Activated CD4-positive, alpha-beta T cell treated with anti-CD3 and anti-CD28 coated beads, Interleukin-2, amount 10 ng/mL, durations not matched to agents 24 days and 14 days (primary cell): ENCODE measurements at places on chromosomes 2 and 18. TPM values are rescaled to one million over a fixed set of nuclear protein-coding genes. Genes with fewer than 3 reads are reported as not detected.

Gene RNF125
- 32.6 and 35.0 TPM in 2 replicates for total RNA-seq

Gene NDUFB3
- 112 and 113 TPM in 2 replicates for total RNA-seq

Gene CIB4
- not detected in 2 replicates for total RNA-seq

Gene DTNB
- 25.8 and 30.5 TPM in 2 replicates for total RNA-seq

Gene B3GNT7
- total RNA-seq: not detected in 2 replicates

Gene APCDD1
- not detected in 2 replicates for total RNA-seq

GRCh38 chr2:121196132-121196848 is 88.7 kb downstream of the TFCP2L1 start:
- DNase-seq: no peak

- DNase-seq: no peak
Observed at GRCh38 chr18:73381016-73381698, 513.4 kb upstream of the NETO1 start.

- DNase-seq: no peak
Observed at GRCh38 chr2:48849770-48850169, 94.2 kb upstream of the LHCGR start.

DNA sequence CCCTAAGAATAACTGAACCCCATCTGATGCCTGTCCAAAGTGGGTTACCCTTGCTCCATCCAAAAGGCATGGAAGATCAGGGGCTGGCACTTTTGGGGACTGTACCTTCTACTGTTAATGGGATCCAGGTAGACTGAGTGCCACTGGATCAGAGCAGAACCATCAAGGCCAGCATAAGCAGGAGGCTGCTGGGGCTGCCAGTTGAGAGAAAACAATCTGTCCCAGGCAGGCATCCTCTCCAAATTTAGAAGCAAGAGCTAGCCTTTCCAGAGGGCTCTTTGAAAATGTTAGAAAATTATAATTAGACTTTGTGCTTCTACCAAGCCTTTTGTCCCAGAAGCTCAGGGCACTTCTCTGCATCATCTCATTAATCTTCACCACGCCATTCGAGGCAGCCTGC is 245.6 kb downstream of the CDH20 start:
- no peak for DNase-seq

DNA sequence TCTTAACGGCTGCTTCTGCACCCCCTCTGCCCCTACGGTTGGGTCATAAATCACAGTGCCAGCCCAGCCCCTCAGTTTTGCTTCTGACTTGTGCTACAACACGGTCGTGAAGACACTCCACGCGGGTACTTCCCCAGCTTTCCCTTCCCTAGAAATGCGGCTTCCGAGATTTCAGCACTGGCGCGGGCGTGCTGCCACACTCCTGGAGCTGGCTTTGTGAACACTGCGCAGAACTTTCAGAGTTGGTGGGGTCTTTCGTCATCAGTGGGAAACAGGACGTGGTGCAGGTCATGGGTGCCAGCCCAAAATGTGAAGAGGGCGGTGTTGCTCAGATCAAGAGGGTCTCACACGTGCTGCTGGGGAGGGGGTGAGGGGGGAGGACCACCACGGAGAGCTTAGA is 733.0 kb upstream of the SALL3 start:
- no peak for DNase-seq

DNA sequence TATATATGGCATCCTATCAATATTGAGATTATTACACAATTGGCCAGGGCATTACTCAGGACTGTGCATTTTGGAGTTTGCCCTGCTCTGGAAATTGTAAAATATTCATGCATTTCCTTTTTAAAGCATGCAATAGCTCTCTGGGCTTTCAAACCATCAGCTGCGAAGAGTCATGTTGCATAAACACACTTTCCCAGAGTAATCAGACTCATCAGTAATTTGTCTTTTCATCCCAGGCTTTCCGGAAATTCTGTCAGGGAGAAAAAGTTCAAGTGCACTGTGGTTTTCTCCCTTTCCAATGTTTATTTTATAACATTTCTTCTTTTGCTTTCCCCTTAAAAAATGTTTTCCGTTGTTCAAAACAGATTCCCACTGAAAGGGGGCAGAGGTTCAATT is 38.9 kb upstream of the FHL2 start:
- DNase-seq: no peak

DNA sequence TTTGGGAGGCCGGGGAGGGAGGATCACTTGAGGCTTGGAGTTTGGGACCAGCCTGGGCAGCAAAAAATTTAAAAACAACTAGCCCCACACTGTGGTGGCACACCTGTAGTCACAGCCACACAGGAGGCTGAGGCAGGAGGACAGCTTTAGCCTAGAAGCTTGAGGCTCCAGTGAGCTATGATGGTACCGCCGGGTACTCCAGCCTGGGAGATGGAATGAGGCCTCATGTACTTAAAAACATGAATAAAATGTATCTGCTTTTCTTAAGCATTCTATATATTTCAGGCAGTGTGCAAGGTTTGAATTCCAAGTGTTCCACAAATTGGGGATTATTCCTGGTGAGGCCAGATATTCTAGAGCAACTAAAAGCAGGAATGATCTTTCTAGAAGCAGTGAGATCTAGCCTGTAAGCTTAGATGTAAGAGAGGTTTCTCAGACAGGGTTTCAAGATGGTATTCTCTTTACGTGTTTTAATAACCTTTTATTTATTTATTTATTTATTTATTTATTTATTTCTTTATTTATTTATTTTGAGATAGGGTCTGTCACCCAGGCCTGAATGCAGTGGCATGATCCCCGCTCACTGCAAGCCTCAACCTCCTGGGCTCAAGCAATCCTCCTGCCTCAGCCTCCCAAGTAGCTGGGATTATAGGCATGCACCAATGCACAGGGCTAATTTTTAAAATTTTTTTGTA is 4.1 kb upstream of the MARCHF7 start:
- peak; percentile 44 for DNase-seq

DNA sequence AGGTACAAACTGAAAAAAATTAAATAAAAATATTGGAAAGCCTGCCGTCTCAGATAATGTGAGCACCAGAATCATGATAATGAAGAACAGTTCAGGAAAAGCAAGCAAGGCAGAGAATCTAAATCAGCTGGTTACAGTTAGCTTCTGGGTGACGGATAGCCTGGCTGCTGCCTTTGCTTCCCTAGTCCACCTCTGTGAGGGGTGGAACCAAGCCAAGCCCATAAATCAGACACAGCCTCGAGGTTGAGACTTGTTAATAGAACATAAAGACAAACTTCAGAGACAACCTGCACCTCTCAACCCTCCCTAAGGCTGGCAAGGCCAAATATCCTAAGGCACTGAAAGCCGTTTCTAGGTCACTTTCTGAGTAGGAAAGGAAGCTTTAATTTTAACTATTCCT is 334.7 kb upstream of the SLC39A10 start:
- DNase-seq: no peak

DNA sequence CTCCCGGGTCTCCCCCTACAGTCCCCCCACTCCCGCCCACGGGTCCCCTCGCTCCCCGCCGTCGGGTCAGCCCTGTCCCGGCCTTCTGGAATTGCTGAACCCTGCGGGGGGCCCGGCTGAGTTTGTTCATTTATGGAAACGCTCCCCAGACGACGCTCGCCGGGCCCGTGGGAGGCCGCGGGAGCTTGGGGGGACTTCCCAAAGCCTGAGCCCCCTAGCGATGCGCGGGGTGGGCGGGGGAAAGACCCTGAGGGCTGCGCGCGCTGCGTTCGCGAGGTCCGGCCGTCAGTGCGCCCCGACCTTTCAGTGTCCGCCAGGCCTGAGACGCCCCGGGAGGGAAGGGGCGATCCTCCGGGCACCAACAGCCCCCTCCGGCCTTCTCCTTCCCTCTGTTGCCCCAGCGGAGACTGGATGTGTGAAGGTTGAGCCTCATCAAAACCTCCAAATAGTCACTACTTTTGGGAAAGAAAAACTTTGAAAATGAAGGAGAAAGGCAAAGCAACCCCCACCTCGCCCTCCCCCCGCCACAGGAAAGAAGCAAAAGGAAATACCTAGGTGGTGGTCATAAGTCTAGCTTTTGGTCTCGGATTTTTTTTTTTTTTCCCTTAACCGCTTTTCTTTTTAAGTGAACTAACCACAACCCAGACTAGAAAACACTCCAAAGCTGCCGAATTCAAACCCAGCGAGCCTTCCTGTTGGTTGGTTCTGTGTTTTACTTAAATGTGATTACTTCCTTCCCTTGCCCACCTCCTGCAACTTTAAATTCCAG is 509 bp upstream of the CYS1 start:
- peak; percentile 78 for DNase-seq

DNA sequence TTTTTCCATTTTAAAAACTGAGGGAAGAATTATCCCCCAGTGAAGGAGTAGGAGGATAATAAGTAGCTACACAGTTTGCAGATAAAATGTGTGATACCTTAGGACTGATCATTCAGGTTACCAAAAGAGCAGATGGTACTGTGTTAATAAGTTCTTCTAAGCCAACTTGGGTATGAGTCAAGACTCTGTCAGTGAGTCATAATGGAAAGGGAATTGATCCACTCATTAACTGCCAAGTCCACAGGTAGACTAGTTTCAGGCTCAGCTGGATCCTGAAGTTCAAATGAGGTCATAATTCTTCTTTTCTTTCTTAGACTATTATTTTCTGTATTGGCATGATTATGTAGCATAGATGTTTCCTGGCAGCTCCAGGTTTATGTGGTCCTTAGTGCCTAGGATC is 142.4 kb upstream of the ALPP start:
- no peak for DNase-seq

DNA sequence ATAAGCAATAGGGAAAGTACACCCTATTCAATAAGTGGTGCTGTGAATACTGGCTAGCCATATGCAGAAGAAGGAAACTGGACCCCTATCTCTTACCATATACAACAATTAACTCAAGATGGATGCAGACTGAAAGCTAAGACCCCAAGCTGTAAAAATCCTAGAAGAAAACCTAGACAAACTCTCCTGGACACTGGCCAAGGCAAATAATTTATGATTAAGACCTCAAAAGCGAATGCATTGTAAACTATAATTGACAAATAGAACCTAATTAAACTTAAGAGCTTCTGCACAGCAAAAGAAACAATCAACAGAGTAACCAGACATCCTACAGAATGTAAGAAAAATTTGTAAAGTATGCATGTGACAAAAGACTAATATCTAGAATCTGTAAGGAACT is 41.1 kb upstream of the ASXL3 start:
- DNase-seq: no peak

DNA sequence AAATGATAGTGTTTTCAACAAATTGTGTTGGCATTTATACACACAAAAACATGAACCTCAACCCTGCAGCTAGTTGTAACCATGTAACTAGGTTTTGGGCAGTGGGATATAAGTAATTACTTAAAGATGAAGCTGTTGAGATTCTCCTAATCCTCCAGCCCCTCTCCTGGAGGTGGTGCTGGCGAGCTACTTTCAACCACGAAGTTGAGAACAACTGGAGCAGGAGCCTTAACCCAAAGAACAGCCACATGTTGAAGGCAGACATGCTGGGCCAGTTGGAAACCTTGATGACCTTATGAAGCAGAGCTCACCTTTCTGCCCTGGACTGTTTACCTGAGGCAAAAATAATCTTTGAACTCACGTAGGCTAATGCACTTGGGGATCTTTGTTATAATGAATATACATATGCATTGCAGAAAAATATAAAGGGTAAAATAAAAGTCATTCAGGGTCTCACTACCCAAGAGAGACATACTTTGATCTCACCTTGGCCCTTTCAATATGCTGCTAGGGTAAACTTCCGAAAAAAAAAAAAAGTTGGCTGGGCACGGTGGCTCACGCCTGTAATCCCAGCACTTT is 89.6 kb upstream of the NPAS2 start:
- peak; percentile 81 for DNase-seq

DNA sequence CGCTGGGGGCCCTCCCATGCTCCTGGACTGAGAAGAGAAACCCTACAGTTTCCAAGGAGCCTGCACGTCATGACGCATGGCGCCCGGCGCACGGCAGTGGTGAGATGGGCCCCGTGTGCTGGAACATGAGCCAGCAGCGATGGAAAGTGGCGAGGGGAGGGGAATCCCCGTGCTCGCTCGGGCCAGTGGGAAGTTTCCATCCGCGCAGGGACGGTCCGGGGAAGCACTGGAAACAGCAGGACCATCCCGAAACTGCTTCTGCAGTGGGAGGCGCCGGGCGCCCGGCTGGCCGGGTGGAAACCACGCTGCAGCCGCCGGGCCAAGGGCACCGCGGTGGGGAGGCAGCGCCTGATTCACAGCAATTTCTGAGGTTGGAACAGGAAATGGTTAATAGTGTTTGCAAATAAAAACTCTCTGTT is 4.9 kb upstream of the PDCD1 start:
- DNase-seq: peak; percentile 86

- peak; percentile 17 for DNase-seq
Observed at GRCh38 chr2:36168115-36168514, 187.5 kb upstream of the CRIM1 start.

DNA sequence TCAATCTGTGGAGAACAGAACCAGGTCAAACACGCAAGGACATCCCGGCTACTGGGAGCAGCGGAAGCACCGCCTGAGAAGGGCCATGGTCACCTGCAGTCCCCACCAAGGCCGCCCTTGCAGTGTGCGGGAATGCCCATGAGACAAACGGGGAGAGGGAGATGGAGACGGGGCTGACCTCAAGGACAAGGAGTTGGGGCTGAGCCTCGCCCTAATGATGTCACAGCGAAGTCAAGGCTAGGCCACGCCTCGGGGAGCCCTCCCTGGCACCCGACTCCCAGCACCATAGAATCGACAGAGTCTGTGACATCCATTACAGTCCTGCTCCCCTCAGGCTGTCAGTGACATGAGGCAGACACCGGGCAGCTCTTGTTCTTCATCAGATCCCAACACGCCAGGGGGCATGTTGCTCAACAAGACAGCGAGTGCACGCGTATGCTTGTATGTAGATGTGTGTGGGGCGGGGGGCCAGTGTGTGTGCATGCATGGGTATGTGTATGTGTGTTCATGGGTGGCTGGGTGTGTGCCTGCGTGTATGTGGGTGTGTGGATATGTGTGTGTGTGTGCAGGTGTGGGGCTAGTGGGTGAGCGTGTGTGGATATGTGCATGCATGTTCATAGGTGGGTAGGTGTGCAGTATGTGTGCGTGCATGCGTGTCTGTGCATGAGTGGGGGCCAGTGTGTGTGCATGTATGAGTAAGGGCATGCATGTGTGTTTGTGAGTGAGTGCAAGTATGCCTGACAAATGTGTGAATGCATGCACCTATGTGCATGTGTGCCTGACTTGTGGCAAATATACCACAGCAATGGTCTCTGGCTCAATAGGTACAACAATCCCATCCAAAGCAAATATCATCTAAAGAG is 57.0 kb downstream of the ANKMY1 start:
- no peak for DNase-seq

GRCh38 chr2:39855856-39856255 is 76.8 kb upstream of the THUMPD2 start:
- DNase-seq: no peak

DNA sequence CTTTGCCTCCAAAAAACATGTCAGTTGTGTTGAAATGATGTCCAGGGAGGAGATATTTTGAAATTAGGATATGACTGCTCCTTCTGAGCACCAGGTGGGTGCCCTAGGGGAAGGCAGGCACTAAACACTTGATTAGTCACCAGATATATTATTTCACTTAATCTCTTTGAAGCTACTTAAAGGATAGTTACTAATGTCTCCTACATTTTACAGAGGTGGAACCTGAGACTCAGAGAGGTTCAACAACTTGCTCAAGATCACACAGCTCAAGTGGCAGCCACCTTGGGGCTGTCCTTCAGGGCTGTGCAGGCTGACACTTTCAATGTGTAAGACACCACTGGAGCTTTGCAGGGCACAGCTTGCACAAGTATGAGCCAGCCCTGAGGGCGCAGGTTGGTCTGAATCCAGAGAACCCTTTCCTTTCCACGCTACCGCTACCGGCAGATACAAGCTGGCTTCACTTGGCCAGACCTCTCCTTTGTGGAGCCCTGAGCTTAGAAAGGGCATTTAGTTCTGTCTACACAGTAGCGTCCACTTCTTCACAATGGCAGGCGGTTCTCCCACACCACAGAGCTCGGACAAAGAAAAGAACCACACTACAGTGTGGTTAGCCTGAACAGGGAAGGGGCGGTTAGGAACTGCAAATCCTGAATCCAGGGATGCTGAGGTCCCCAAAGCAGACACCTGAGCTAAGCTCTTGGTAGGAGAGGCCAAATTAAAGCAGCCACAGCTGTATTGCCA is 16.4 kb downstream of the ALPK2 start:
- DNase-seq: no peak
